Naive thymus-derived CD8-positive, alpha-beta T cell (primary cell): ENCODE measurements at places on chromosomes 3 and 15. TPM values are rescaled to one million over a fixed set of nuclear protein-coding genes. Genes with fewer than 3 reads are reported as not detected.

The MAGI1 gene
- not detected for total RNA-seq

- peaks cover 8% of the 10 kb centered on the region for H3K4me1 ChIP-seq
- no peaks in the 10 kb centered on the region for H3K27me3 ChIP-seq
- no peak overlapping the region for H3K4me3 ChIP-seq
- peaks cover 13% of the 10 kb centered on the region for H3K36me3 ChIP-seq
- H3K27ac ChIP-seq, result no peak overlapping the region
These were observed 4.1 kb downstream of the FILIP1L start for GRCh38 chr3:100110162-100110561.

DNA sequence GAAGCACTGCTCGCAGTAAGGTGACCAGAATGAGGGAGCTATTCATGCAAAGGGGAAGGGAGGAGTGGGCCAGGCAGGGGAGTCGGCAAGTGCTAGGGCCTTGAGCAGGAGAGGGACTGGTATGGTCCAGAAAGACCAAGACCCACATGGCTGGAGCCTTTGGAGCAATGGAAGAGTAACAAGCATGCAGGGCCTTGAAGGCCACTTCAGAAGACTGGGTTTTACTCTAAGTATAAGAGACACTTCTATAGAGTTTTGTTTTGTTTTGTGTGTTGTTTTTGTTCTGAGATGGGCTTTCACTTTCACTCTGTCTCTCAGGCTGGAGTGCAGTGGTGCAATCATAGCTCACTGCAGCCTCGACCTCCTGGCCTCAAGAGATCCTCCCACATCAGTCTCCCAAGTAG lies 42.0 kb downstream of the BFSP2 start:
- peak overlapping the region; percentile 79 for H3K4me3 ChIP-seq
- no peak for DNase-seq
- peak overlapping the region; percentile 93 for H3K27ac ChIP-seq
- H3K27me3 ChIP-seq, result no peaks in the 10 kb centered on the region

- no peaks in the 10 kb centered on the region for H3K36me3 ChIP-seq
- peaks cover 8% of the 10 kb centered on the region for H3K27me3 ChIP-seq
- no peak for DNase-seq
- H3K4me1 ChIP-seq, result no peaks in the 10 kb centered on the region
These were observed 261.8 kb downstream of the MCTP2 start for GRCh38 chr15:94493176-94493575.

The ZKSCAN7 gene
- total RNA-seq, result 10.5 TPM

DNA sequence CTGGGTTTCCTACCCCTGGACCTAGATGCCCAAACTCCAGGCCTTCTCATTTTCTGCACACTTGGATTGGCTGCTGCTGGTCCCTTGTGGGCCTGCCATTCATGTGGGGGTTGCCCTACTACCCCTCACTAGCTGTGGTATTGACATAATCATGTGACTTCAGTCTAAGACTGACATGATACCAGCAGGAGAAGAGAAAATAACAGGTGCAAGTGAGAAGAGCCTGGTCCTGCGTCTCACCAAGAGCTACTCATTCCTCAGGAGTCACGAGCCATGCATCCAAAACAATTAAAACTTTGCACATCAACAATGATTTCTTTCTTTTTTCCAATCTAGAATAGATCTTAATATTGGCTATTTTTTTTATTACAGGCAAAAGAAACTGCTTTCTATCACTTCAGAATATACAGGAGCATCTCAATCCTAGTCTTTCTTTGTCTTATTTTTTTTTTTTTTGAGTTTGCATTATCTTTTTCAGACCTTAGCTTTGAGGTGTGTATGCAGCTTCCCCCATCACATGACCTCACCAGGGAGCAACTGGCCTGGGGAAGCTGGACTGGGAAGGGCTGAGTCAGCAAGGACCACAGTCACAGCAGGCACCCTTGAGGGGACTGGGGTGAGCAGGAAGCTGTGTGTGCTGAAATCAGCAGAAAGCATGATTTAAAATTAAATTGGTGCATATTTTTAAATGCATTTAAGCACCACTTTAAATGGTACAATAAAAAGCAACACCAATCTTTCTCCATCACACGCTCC lies 27.6 kb downstream of the SLC9A9 start:
- H3K4me1 ChIP-seq, result peaks cover 4% of the 10 kb centered on the region
- H3K4me3 ChIP-seq, result no peak overlapping the region
- no peak overlapping the region for H3K27ac ChIP-seq
- no peaks in the 10 kb centered on the region for H3K27me3 ChIP-seq
- DNase-seq, result no peak

GRCh38 chr3:192645437-192645836 lies 81.9 kb downstream of the FGF12 start:
- no peak overlapping the region for H3K27ac ChIP-seq
- H3K4me3 ChIP-seq, result no peak overlapping the region
- no peaks in the 10 kb centered on the region for H3K4me1 ChIP-seq
- no peaks in the 10 kb centered on the region for H3K36me3 ChIP-seq
- peaks cover 6% of the 10 kb centered on the region for H3K27me3 ChIP-seq

GRCh38 chr3:175325440-175325839 lies 466.3 kb downstream of the NAALADL2 start:
- no peaks in the 10 kb centered on the region for H3K4me1 ChIP-seq
- H3K4me3 ChIP-seq, result no peak overlapping the region
- DNase-seq, result no peak

DNA sequence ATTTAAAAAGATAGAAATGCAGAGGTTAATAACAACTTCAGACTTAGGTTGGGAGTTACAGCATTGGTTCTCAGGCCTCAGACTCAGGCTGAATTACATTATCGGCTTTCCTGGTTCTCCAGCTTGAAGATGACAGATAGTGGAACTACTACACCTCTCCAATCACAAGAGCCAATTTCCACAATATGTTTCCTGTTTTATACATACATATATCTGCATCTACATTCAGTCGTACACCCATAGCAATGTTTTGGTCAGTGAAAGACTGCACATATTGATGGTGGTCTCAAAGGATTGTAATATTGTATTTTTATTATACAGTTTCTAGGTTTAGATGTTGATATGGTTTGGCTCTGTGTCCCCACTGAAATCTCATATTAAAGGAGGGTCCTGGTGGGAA lies 35.4 kb downstream of the AADACL2 start:
- no peaks in the 10 kb centered on the region for H3K36me3 ChIP-seq
- no peak overlapping the region for H3K4me3 ChIP-seq
- no peak for DNase-seq
- no peaks in the 10 kb centered on the region for H3K27me3 ChIP-seq
- H3K27ac ChIP-seq, result no peak overlapping the region
- no peaks in the 10 kb centered on the region for H3K4me1 ChIP-seq

GRCh38 chr3:10520072-10520471 lies 14.7 kb upstream of the ATP2B2 start:
- H3K27me3 ChIP-seq, result peaks cover 16% of the 10 kb centered on the region
- H3K27ac ChIP-seq, result no peak overlapping the region
- no peak overlapping the region for H3K4me3 ChIP-seq
- no peak for DNase-seq
- no peaks in the 10 kb centered on the region for H3K36me3 ChIP-seq

DNA sequence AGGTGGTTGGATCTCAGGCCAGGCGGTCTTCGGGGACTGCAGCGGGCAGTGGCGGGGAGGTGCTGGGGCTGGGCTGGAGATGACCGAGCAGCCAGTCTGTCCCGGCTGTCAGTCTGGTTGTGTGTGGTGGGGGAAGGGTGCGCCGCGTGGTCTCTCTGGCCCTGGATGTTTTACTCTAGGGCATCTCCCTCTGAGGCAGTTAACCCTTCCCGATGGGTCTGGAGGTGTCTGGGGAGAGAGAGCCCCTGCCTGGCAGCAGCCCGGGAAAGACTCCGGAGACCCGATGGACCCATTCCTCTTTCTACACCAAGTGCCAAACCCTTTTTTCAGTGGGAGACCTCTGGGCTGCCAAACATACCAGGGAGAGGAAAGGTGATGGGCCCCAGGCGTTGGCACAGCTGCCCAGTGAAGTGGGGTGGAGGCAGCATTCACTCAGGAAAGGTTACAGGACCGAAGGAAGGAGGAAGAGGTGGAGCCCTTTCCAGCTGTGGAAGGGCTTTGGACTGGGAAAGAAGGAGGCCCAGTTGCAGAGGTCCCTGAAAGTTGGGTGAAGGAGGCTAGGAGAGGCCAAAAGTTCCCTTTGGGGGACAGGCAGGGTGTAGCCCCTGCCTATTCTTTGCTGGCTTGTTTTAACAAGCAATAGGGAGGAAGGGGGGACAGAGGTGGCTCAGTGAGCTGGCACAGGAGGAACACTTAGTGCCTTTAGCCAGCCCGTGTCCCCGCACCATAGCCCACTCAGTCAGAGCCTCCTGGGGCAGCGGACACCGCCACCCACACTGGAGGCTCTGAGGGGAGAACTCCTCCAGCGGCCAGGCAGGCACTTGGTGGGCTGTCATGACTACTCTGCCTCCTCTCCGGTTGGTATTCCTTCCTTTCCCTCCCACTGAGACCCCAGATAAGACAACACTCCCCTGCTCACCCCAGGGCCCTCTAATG lies 2.7 kb upstream of the BAHD1 start:
- H3K4me1 ChIP-seq, result peaks cover 31% of the 10 kb centered on the region
- no peaks in the 10 kb centered on the region for H3K36me3 ChIP-seq
- H3K27ac ChIP-seq, result no peak overlapping the region

DNA sequence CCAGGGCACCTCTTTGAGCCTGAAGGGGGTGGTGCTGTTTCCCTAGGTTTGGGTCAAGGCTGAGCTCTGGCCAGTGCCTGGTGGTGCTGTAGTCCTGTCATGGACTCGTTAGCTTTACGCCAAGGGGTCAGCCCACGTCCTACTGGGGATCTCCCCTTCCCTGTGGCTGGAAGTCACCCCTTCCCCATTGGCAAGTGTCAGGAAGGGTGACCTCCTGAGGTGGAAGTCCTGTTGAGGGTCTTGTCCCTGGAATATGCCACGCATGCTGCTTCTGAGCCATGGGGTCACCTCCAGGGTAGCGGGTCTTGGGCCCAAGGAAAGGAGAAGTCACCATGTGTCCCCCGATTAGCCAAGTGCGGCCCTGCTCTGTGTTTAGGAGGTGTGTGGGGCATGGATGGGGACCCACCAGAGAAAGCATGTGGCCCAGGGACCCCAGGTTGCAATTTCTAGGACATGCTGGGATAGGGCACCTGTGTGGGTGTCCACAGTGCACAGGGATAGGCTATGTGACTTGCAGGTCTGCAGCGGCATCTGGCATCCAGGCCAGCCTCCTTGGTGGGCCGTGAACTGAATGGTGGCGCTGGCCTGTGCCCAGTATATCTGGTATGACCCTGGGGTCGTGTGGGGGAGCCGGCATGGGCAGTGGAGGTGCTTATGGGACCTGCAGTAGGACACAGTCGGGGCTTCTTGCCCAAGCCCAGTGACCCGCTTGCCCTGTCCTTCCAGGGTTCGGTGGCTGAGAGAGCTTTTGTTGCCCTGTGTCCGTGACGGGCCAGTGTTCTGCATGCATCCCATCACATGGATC lies 226.7 kb downstream of the SNRPN start:
- H3K4me3 ChIP-seq, result no peak overlapping the region
- H3K4me1 ChIP-seq, result no peaks in the 10 kb centered on the region
- H3K36me3 ChIP-seq, result no peaks in the 10 kb centered on the region
- DNase-seq, result no peak
- no peak overlapping the region for H3K27ac ChIP-seq
- no peaks in the 10 kb centered on the region for H3K27me3 ChIP-seq
